NCI-H2171 (cell line): ENCODE measurements at places on chromosomes 5 and 9.

GRCh38 chr5:2509527-2509926 lies 241.9 kb downstream of the IRX2 start:
- no peak for DNase-seq

DNA sequence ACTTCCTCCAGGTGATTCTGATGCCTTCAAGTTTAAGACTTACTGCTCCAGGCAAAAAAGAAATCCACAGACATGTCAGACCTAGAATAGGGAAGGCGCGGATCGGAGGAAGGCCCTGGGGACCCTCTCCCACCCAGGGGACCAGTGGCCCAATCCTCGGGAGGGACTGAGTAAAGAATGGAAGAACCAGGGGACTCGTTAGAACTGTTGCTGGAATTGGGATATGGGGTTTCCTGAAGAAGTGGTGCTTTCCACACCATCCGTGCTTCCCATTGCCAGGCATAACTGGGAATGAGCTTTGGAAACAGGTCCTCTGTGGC lies 63.8 kb upstream of the SLC25A51 start:
- DNase-seq = no peak

GRCh38 chr9:92988215-92988768 lies 41.0 kb downstream of the FGD3 start:
- DNase-seq = peak; percentile 42

DNA sequence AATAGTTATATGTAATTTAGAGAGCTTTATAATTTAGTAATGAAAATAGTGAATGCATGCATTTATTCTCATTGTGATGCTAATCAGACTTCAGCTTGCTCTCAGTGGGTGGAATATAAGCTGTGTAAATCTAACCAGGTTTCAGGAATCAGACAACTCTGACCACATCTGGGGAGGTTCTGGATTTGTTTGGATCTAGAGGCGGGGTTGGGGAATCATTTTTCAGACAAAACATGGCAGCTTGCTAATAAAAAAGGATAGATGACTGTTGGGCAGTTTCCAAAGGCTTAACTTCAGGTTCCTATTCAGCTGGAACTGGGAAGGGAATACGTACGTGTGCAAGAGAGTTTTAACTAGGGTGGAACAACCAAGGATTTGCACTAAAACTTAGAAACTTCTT lies 43.2 kb upstream of the MAMDC2 start:
- no peak for DNase-seq

DNA sequence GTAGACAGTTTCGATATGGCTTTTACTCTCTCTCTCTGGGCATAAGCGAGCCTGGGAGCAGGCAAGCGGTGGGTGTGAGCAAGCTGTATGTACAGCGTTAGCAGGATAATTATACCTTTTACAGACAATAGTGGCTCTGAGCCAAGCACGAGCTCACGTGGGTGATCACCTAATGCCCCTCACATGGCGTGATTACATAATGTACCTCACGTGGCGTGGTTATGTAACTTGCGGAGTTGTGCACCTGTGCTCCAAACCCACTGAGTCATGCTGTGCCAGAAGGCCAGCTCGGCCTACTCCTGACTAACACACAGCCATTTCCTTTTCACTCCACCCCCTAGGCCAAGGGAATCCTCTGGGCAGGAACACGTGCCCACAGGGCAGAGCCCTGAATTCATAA lies 797.2 kb downstream of the EFNA5 start:
- peak; percentile 24 for DNase-seq

GRCh38 chr9:14238518-14238917 lies 75.4 kb downstream of the NFIB start:
- no peak for DNase-seq

GRCh38 chr9:134486596-134486995 lies 155.0 kb upstream of the COL5A1 start:
- DNase-seq = no peak

- no peak for DNase-seq
Measured at GRCh38 chr9:99173570-99174504, 47.9 kb downstream of the ALG2 start.

DNA sequence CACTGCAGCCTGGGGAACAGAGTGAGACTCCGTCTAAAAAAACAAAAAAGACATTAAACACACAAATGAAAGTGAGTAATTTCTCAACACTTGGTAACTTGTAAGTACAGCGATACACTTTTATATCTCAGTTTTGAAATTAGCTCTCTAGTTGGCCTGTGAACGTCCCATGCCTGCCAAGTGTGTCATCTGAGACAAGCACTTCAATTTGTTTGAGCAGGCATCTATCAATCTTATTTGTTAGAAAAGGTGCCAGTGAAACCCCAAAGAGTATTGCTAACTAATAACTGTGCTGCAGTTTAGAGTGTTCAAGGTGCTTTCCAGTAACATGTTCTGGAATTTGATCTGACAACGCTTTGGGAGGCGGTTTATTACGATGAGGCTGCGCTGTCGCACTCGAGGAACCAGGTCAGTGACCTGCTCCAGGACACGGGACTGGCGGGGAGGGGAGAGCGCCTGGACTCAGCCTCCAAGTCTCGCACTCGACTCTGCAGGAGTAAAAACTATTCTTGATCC lies 1.1 kb upstream of the SPIN1 start:
- no peak for DNase-seq

DNA sequence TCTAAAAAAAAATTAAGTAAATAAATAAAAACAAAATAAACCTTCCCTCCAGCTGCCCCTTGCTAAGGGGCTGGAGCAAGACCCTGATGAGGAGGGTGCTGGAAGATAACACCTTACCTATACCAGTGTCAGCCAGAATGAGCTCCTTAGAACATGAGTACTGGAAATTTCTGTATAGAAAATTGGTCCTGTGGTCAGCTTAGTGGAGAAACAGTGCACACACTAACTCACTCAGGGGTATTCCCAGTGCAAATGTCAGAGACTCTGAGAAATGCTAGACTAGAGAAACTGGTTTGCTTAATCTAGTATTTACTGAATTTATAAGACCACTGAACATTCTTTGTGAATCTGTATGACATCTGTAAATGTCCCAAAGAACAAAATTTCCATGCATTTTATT lies 62.1 kb upstream of the CTXN3 start:
- DNase-seq = no peak

DNA sequence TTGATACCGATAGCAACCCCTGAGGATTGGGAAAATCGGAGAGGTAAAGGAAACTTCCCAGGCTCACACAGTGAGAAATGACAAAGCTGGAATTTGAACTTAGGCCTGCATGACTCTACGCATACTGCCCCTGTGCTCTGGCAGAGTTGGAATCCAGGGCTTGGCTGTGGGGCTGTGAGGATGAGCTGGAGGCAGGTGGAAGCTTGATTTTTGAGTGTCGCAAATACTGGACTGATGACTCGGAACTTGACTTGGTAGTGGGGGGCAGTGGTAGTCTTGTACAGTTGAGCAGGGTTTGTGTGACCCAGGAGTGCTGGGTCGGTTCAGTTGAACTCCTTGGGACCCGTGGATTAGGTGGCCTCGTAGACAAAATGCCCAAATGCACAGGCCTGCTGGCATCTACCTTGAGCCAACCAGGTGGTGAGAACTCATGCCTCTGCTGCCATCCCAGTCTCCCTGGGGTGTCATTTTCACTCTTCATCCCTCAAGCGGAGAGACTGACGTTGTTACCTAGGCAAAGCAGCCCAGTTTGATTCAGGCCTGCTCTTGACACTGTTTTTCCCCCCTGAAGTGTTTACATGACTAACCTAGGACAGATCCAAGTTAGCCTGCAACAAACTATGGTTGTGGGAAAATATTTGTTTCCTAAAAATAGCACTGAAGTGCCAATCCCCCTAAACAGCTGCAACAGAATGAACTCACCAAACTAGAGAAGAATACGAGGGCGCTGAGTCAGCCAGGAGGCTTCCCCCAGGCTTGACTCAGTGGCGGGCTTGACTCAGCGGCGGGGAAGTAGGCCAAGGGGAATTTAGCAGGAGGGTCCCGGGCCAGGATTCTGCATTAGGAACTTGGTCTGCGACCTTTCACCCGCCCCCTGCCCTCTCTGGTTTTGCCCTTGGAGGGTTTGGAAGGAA lies 45.7 kb upstream of the ORM1 start:
- DNase-seq = no peak

- no peak for DNase-seq
Measured at GRCh38 chr5:95020345-95020744, 264.5 kb downstream of the MCTP1 start.

DNA sequence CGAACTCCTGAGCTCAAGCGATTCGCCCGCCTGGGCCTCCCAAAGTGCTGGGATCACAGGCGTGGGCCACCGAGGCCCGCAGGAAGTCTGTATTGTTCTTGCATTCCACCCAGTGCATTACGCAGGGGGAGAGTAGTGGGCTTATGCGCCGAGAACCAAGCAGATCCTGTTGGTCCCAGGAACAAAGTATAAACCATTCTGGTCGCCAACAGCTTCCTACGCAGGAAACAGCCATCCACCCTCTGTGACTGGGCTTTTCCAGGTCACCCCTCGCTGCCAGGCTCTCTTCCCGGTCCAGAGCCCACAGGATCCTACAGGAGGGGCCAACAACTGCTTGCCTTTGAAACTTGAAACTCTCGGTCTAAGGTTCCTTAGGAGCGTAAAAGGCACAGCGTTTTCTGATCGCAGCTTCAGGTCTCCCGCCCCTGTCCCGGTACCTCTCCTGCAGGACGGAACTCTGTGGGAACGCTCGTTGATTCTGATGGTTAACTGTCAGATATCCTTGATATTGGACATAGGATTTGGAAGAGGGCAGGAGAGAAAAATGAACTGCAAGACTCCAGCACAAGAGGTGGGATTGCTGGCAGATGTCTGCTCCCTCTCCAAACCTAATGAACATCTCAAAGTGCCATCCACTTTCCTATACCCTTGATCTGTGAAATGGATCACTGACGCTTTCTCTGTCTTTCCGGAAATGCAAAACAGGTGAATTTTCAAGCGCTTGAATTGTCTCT lies 4.2 kb upstream of the ANXA2R start:
- no peak for DNase-seq

DNA sequence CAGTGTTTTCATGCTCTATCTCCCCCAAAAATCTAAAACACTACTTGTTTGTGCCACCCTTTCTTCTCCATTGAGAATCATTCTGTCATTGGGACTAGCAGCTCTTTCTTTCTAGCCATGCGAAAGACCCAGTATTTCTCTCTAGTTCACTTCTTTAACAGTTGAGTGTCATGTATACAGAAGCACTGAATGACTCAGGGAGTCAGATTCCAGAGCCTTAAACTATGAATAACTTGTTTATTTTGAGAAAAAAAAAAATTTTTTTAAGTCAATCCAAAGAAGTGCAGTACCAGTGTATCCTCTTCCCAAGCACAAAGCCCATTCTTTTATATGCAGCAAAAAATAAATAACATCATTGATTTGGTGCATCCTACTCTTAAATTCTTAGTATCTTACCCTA lies 415.4 kb upstream of the GRAMD2B start:
- no peak for DNase-seq

- no peak for DNase-seq
Measured at GRCh38 chr5:127373858-127374491, 83.4 kb downstream of the MEGF10 start.

DNA sequence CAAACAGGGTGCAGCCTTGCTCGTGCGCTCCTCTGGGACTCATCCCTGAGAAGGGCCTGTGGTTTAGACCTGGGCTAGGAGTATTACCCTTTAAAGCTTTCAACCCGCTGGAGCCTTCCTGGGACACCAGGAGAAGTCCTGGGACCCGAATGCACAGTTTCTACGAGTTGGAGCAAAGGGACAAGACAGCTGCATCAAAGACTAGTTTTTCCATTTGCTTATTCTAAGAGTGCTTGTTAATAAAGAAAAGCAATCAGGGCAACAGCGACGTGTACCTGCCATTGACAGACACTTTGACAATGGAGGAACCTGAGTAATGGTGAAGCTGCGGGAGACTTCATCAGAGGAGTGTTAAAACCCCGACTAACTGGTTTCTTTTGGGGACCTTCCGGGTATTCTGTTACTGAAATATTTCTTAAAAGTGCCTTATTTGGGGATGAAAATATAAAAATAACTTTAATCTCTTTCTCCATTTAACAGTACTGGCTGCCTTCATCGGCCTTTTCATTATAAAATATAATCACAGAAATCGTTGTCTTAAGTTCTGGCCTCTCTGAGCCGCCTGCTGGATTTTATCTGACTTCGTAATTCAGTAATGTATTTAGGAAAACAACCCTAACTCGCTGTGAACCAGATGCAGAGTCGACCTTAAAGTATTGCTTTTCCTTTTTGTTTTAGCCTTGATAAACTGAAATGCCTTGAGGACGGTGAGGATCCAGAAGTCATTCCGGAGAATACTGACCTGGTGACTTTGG lies 732 bp downstream of the SNAPC3 start:
- no peak for DNase-seq

DNA sequence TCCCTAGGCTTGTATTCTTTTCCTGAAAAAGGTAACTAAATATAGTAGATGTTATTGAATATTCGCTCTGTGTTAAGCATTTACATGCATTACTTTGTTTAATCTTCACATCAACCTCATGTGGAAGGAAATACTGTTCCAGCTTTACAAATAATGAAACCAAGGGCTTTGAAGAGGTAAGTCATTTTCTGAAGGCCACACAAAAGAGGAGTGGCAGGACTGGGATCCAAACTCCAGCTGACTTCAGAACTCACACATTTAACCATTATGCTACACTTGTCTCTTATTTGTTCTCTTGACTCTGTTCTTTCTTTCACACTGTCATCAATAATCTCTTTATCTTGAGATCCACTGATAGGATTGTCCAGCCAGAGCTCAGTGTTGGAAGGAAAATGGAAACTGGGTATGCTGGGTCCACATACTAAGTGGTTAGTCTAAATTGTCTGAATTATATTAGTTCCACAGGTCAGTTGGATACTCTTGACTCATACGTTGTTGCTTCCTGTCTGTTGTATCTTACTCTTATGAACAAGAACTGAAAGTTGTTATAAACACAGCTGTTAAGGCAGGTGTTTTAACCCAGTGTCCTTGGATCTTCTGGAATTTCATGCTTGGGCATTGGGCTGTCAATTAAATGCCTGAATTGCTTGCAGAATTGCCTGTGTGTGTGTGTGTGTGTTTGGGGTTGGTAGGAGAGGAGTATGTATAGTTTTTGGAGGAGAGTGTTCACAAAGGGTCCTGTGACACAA lies 65.6 kb downstream of the TLE4 start:
- DNase-seq = no peak

DNA sequence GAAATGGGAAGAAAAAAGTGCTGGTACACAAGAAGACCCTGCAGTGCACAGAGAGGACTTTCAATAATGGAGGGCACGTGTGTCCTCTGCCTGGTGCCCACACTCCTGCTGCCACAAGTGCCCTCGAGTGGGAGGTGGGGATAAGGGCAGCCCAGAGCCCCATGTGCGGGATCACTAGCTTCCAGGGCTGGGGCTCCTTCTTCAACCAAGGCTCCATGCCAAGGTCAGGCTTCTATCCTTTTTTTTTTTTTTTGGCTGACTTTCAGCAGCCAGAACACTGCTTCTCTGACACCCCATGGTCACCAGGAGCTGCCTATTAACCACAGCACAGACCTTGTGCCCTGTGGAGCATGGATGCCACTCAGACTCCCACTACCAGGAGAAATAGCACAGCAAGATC lies 7.5 kb downstream of the ACSL6 start:
- no peak for DNase-seq

DNA sequence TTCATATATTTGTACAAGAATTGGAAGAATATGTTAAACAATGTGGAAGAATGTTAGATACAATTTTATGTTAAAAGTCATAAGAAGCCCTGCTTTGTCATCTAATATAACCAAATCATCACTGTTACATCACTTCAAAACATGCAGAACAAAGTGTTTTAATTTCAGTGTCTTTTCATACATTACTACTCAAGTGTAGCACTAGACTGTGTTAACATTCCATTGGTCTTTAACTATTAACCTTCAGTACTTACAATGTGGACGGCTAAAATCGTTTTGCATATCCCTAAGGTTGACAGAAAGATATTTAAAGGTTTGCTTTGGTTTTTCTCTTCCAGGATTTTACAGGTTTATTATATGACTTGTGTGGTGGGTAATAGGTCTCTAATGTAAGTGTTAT lies 50.9 kb downstream of the VCAN start:
- DNase-seq = no peak

- no peak for DNase-seq
Measured at GRCh38 chr5:125485771-125486170, 739.3 kb upstream of the ZNF608 start.
